Dorsolateral prefrontal cortex (tissue), 122 donors: ENCODE measurements at places on chromosomes 1 and 21. TPM values are rescaled to one million over a fixed set of nuclear protein-coding genes. Genes with fewer than 3 reads are reported as not detected.

VAMP3 gene
- 72.0 TPM for total RNA-seq

GRHL3 gene
- total RNA-seq: not detected

AKNAD1 gene
- 1.0 TPM for total RNA-seq

SERTAD4 gene
- 5.4 TPM for total RNA-seq

AGO4 gene
- 23.5 TPM for total RNA-seq

LCE1F gene
- not detected for total RNA-seq

COL11A1 gene
- total RNA-seq: 35.6 TPM

DMRTA2 gene
- total RNA-seq: 0.60 TPM

PGBD5 gene
- 65.4 TPM for total RNA-seq

BRINP2 gene
- 66.3 TPM for total RNA-seq

BRINP3 gene
- 50.9 TPM for total RNA-seq

PEX11B gene
- total RNA-seq: 63.0 TPM

KNCN gene
- 0.46 TPM for total RNA-seq

FCGR1A gene
- total RNA-seq: 37.4 TPM

SLC30A10 gene
- 4.9 TPM for total RNA-seq

ELOVL1 gene
- total RNA-seq: 291 TPM

VCAM1 gene
- total RNA-seq: 0.71 TPM

SLC39A1 gene
- total RNA-seq: 24.7 TPM

FCRL2 gene
- total RNA-seq: not detected

WDR64 gene
- not detected for total RNA-seq
